Daoy (cell line): ENCODE measurements at places on chromosomes 1 and 21. TPM values are rescaled to one million over a fixed set of nuclear protein-coding genes. Genes with fewer than 3 reads are reported as not detected.

The TTC24 gene
- not detected in 2 replicates for total RNA-seq

The TFAP2E gene
- total RNA-seq: 0.06 and 0.21 TPM in 2 replicates

The NCSTN gene
- total RNA-seq: 35.0 and 52.0 TPM in 2 replicates

The TIE1 gene
- 37.1 and 50.3 TPM in 2 replicates for total RNA-seq

The PRAMEF17 gene
- total RNA-seq: not detected in 2 replicates

The GRIK1 gene
- not detected in 2 replicates for total RNA-seq

The CNR2 gene
- total RNA-seq: not detected in 2 replicates

GRCh38 chr1:27575840-27576331 is 28.1 kb downstream of the AHDC1 start:
- DNase-seq: peak; percentile 73

DNA sequence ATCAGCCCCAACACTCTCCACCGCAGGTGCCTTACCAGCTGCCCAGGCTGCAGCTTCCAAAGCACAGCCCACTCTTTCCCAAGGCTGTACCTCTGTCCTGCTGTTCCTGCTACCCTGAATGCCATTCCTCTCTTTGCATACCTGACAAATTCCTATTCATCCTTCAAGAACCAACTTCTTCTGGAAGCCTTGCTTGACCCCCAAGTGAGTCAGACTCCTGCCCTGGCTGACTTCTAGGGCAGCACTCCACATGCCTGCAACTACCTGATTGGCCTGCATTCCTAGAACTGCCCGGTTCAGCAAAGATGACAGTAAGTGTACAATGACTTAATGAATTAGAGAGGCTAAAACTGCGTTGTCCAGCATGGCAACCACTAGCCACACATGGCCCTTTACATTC is 20.8 kb upstream of the PDZK1IP1 start:
- no peak for DNase-seq

- peak; percentile 73 for DNase-seq
These were observed 20.0 kb upstream of the KLHDC8A start for GRCh38 chr1:205376739-205377138.
